ENCODE measurements at places on chromosomes 2 and 18. TPM values are rescaled to one million over a fixed set of nuclear protein-coding genes. Genes with fewer than 3 reads are reported as not detected.

The GAL3ST2 gene
- polyA plus RNA-seq, result not detected

The REG3G gene
- not detected for polyA plus RNA-seq

The ZBTB7C gene
- polyA plus RNA-seq, result not detected

The CRYGC gene
- not detected for polyA plus RNA-seq

The ZNF892 gene
- polyA plus RNA-seq, result 1.9 TPM

The MC2R gene
- polyA plus RNA-seq, result not detected

The ANKRD62 gene
- polyA plus RNA-seq, result not detected

The ASNSD1 gene
- polyA plus RNA-seq, result 33.2 TPM

The IL1RL2 gene
- not detected for polyA plus RNA-seq

The SLC30A3 gene
- polyA plus RNA-seq, result not detected

The VSNL1 gene
- not detected for polyA plus RNA-seq

The ZDBF2 gene
- 0.77 TPM for polyA plus RNA-seq

The FTCDNL1 gene
- 2.8 TPM for polyA plus RNA-seq

The CFAP65 gene
- not detected for polyA plus RNA-seq

The MFSD2B gene
- polyA plus RNA-seq, result 0.42 TPM

The OR6B2 gene
- not detected for polyA plus RNA-seq

The PIEZO2 gene
- not detected for polyA plus RNA-seq

The PID1 gene
- 0.38 TPM for polyA plus RNA-seq

The DSG4 gene
- not detected for polyA plus RNA-seq

The TMEM247 gene
- not detected for polyA plus RNA-seq

The UGT1A3 gene
- not detected for polyA plus RNA-seq

The KCNK3 gene
- not detected for polyA plus RNA-seq

The DDX1 gene
- polyA plus RNA-seq, result 34.1 TPM

The IL36G gene
- not detected for polyA plus RNA-seq

The CROCC2 gene
- not detected for polyA plus RNA-seq

The VWC2L gene
- polyA plus RNA-seq, result not detected

The FECH gene
- 41.6 TPM for polyA plus RNA-seq

The LOXHD1 gene
- not detected for polyA plus RNA-seq

The IL36RN gene
- polyA plus RNA-seq, result not detected

The TNFRSF11A gene
- polyA plus RNA-seq, result 23.3 TPM

Data from immature natural killer cell (primary cell).